ENCODE measurements at places on chromosomes 11 and 22.

DNA sequence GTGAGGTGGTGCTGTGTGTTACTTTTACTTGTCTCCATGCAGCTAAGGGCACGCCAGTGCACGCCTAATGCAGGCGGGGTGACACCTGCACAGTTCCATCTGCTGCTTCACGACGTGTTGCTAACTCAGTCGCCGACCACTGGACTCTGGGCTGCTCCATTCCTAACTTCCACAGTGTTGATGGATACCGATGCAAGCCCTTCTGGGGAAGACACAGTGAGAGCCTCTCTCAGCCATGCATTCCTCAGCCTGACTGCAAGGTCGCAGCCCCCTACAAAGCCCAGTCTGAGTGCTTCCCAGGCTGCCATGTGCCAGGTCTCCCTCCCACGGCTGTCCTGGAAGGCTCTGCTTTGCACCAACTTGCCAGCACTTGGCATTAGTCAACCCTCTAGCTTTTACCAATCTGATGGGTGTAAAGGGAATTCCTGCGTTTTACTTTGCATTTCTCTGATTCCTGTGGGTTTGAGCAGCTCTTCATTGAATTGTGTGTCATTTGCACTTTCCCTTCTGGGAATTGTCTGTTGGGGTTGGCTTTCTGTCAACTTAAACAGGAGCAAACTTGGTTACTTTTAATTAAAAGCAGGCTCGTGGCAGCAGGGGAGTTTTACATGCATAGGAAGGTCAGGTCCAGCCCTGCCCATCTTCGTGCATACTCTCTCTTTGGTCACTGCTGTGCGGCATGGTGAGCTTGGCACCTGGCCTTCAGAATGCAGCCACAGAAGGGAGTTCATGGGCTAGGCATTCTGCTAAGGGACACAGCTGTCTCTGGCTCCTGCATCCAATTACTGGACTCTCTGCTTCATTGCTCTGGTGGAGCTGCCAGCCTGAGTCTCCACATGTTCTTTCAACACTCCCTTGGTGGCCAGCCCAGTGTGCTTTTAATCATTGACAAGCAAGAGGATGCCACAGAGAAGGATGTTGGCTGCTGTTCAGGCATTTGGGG, 34.6 kb upstream of the SHANK2 start:
- DNase-seq, result no peak

- DNase-seq, result peak; percentile 30
Measured at GRCh38 chr22:32823024-32823730, 21.7 kb downstream of the TIMP3 start.

GRCh38 chr11:119450590-119451326, 27.8 kb upstream of the THY1 start:
- no peak for DNase-seq

- no peak for DNase-seq
Measured at GRCh38 chr11:15819679-15820286, 536.6 kb downstream of the SOX6 start.

- DNase-seq, result no peak
Measured at GRCh38 chr11:118200901-118201680, 23.7 kb downstream of the JAML start.

- DNase-seq, result no peak
Measured at GRCh38 chr22:45421349-45422055, 8.0 kb downstream of the RIBC2 start.

GRCh38 chr11:48099916-48100446, 116.6 kb upstream of the OR4B1 start:
- DNase-seq, result no peak

DNA sequence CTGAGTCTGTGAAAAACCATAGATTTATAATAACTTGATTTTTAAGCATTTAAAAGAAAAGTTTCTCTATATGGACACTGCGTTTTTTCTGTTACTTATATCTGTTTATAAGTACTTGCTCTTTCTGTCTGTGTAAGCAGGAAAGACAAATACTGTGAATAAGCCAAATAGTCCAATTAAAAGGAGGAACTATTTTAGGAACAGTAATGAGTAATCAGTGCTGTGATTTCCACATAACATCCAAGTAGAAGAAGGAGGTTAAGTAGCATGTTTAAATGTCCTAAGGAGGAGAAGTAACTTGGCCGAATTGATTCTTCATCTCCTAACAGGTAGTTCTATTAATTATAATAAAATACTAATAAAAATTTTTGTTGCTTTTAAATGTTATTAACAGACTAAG, 40.8 kb downstream of the ZNF214 start:
- DNase-seq, result no peak

DNA sequence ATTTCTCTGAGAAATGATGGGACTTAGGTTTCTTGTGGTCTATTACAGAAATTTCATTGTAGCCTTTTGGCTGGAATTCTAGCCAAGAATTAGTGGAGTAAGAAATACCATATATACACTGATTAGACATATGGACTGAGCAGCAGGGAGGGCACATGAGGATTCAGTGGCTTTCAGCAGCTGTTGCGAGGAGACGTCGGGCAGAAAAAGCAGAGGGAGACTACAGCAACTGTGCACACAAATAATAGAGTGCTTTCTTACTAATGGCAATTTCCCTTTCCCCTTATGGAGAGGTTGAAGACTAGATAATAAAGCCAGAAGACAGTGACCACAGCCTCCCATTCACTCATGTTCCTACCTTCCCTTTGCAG, 35.4 kb upstream of the CCDC34 start:
- no peak for DNase-seq

DNA sequence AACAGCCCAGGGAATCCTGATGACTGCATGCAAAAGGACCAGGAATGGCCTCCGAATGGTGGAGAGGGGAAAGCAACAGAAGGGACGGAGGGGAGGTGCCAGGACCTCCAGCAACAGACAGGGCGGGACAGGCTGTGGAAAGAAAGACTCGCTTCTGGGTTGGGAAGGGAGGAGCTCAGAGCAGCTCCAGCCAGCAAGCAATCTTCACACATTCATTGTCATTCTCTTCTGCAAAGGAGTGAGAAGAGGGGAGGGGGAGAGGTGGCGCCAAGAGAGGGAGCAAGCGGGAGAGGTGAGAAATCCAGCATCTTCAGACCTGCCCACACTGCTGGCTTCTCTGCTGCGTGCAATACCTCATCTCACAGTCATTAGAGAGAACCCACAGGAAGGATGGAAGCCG, 509.0 kb downstream of the BUD13 start:
- DNase-seq, result no peak

GRCh38 chr11:75667255-75667830, 1.5 kb downstream of the MAP6 start:
- DNase-seq, result no peak

GRCh38 chr22:29443452-29443851, 5.1 kb downstream of the RFPL1 start:
- DNase-seq, result no peak

Measured in CD4-positive, alpha-beta T cell (primary cell).